ENCODE measurements at places on chromosomes 7 and 10.

DNA sequence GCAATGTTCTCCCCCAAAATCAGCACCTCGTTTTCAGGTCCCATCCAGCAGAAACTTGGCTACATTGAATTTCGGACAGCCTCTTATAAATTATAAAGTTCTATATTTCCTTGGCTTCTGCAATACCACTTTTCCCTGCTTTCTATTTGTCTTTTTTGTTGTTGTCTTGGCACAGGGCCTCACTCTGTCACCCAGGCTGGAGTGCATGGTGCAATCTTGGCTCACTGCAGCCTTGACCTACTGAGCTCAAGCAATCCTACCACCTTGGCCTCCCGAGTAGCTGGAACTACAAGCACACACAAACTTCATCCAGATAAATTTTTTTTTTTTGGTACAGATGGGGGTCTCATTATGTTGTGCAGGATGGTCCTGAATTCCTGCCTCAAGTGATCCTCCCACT is 55.3 kb upstream of the HECW1 start:
- no peak for DNase-seq

GRCh38 chr10:49113741-49114141 is 1.6 kb downstream of the VSTM4 start:
- DNase-seq = no peak

DNA sequence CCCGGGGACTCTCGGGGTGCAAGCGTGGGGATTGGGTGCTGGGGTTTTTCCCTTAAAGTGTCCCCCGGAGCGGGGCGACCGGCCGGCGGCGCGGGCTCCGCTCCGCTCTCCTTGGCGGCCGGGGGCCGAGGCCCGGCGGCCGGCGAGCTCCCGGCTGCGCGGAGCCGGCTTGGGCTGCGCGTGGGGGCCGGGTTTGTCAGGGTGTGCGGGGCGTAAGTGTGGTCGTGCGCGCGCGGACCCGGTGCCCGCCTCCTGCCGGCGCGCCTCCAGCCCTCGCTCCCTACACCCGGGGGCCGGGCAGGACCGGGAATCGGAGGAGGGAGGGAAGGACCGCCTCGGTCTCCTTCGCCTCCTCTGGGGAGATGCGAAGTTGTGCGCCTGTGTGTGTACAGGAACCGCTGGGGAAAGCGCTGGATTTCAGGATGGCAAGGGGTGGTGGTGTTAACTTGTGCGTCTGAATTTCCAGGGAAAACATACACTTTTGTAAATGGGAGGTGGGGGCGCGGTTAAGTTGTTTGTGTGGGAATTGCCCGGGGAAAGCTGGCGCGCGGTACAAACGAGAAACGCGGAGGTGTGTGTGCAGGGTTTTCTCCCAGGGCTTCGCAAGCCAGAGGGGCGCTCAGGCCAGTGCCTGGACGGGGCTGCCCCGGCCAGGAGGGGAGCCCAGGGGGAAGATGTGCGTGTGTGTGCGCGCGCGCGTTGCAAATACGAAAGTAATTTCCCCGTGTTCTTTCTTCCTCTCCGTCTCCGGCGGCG is 737 bp downstream of the ZMIZ1 start:
- peak; percentile 52 for DNase-seq

- DNase-seq = no peak
These were observed 377.8 kb upstream of the C7orf33 start for GRCh38 chr7:148212731-148213130.

GRCh38 chr7:105713488-105714465 is 132.5 kb upstream of the EFCAB10 start:
- no peak for DNase-seq

GRCh38 chr7:129089521-129090212 is 34.8 kb upstream of the TNPO3 start:
- DNase-seq = peak; percentile 69

GRCh38 chr7:134750083-134751062 is 29.1 kb upstream of the CALD1 start:
- DNase-seq = peak; percentile 77

GRCh38 chr7:1514407-1514806 is 10.2 kb upstream of the INTS1 start:
- DNase-seq = no peak

GRCh38 chr10:129511758-129512157 is 44.7 kb downstream of the MGMT start:
- no peak for DNase-seq
